ENCODE measurements at places on chromosomes 5 and 9.

GRCh38 chr5:127074466-127074865 is 1.2 kb upstream of the C5orf63 start:
- DNase-seq: no peak

- peak; percentile 59 for DNase-seq
These were observed 97.4 kb upstream of the MAST4 start for GRCh38 chr5:66498791-66499207.

DNA sequence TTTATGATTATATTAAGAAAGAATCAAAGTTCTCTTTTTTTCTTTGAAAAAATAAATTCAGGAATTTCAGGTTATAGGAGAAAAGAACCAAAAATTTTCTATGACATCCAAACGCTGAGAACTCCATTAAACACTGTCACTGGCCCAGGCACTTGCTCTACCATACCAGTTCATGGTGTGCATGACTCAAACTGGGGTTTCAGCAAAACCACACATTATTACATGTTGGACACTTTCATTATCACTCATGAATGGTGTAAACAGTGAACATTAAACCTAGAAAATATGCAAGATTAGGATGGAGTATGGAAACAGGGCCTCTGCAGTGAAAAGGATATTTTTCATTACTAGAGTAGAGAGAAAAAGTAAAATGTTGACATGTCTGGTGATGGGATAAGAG is 369.9 kb upstream of the FAM174A start:
- no peak for DNase-seq

- no peak for DNase-seq
These were observed 36.3 kb upstream of the PTPRD start for GRCh38 chr9:10649076-10649475.

DNA sequence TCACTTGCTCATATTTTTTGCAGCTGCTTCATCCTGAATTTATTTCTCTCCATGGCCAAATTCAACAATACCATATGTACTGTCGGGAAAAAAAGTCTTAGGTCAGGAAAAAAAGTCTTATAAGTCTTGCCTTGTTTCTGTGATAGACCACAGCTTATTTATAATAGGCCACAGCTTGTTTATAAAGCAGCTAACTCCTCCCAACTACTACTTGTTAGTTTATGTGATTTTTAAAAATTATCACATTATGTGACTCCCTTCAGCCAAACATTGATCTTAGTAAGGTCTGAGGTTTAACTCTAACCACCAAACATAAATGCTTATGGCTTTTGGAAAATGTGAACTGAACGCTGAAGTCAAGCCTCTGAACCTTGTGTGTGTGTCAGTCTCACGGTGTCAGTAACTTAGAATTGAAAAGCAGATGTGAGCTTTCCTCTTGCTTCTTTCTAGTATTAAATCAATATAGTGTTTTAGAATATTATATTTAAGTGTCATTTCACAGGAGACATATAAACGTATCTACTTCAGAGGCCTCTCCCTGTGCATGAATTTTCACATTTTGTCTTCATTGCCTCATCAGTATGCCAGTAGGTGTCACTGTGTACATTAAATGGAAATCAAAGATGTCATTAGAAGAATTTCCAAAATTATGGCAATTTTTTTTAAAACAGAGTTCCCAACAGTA is 51.3 kb downstream of the SNX24 start:
- no peak for DNase-seq

- no peak for DNase-seq
These were observed 425.6 kb upstream of the RORB start for GRCh38 chr9:74071502-74071901.

- DNase-seq: peak; percentile 88
These were observed 20.4 kb downstream of the ANKS6 start for GRCh38 chr9:98775831-98776441.

DNA sequence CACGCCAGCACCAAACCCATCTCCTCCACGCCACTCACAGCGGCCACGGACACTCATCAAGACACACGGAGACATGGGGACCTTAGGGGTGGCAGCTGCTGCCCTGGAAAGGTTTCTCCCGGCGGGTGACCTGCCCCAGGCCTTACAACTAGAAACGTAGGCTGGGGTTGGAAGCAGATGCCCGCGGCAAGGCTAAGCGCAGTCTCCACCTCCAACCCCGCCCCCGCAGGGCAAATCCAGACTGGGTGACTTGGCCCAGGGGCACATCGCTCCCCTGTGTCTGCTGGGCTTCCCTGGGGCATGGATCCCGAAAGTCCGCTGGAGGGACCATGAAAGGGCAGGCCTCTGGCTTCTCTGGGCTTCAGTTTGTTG is 12.0 kb upstream of the ASS1 start:
- DNase-seq: no peak

DNA sequence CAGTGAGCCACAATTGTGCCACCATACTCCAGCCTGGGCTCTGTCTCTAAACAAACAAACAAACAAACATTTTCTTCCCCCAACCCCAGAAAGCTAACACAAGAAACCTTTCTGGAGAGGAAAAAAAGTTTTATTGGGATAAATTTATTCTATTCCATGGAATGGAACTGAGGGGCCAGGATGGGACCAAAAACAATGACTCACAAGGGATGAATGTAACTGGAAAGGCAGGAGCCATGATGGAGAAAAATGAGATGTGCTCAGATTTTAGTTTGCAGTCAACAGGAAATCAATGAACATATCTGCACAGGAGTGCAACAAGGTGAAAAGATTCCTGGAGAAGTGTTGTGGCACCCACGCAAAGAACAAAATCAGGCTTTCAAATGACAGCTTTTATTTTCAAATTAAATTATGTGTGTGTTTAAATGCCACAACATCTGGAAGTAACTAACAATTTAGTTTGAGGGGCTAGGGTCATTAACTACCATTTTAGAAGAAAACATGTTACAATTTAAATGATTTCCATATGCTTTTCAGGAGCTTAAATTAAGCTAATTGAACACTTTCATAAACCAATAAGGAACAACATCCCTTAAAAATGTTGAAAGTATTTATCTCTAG is 208.6 kb downstream of the TSSK1B start:
- no peak for DNase-seq

- DNase-seq: peak; percentile 87
These were observed at the start of the genes EIF4E1B and SNCB for GRCh38 chr5:176629853-176630680. EIF4E1B (plus strand) TSS chr5:176630675; CDS start chr5:176642788, 12,113 bp downstream. SNCB (minus strand) TSS chr5:176630534; CDS start chr5:176629654, 880 bp downstream.

DNA sequence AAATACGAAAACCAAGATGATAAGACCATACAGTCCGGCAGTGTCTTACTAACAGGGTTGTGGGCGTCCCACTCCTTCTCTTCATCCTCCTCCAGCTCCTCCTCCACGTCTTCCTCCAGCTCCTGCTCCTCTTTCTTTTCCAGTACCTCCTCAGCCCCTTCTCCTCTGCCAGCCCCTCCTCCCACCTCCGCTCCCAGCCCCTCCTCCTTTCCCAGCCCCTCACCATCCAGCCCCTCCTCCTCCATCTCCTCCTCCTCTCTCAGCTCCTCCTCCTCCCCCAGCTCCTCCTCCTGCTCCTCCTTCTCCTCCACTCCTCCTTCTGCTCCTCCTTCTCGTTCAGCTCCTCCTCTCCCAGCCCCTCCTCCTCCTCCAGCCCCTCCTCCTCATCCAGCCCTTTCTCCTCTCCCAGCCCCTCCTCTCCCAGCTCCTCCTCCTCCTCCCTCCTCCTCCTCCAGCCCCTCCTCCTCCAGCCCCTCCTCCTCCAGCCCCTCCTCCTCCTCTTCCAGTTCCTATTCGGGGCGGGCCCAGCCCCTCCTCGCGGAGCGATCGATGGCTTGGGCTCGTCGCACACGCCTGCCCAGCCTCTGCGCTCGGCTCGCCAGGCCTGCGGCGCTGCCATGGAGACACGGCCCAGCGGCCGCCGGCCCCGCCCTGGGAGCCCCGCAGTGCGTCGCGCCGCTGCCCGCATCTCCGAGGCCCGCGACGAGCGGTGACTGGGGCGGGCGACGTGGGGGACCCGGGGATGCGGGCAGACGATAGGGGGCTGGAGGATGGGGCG is at the start of gene BRD3OS:
Gene BRD3OS (plus strand): TSS at position 654 of the 778 bp plus-strand sequence. CDS start 1,267 bp downstream, outside the sequence.
- DNase-seq: peak; percentile 100

DNA sequence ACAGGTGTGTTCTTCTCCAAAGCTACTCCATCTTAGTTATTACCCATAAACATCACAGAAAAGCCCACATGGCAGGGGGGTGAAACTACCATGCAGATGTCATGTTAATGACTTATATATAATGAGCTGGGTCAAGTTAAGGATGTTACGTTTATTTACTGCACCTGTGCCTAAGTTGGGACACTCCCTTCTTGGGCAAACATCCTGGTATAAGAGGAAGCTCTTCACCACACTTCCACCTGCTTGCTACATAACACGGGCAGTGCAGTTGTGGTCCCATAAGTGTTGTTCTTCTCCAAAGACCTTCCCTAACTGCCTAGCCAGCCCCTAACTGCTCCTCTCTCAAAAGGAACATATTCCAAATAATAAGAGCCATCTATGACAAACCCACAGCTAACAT is 9.3 kb upstream of the ZCCHC9 start:
- DNase-seq: no peak

- DNase-seq: no peak
These were observed 24.9 kb upstream of the PTGES start for GRCh38 chr9:129777769-129778130.

- DNase-seq: no peak
These were observed 22.1 kb downstream of the FAM240B start for GRCh38 chr9:38697776-38698300.

DNA sequence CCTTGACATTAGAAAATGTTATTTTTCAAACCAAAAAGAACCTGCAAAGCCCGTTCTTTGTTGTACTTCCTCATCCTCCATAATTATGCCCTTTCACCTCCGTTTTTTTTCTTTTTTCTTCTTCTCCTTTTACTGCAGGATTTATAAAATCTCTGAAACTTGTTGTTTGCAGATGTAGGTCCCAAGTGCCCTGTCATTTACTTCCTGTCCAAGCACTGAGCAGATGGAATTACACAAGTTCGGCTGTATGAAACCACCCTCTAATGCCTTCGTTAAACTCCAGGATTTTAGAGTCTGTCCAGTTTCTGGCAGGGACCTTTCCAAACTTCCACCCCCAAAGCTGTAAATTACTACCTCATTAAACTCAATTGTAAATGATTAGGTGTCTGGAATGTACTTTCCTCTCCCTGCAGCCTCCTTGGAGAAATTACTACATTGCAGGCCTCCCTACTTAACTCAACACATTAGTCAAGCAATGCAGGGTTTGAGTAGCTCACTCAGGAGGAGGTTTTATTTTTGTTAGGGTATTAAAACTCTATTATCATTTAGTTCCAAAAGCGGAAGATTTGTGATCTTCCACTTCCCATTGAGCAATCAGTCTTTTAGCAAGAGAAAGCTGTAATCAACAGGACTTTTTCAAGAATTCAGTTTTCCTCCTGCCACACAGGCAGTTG is 125.6 kb upstream of the LPAR1 start:
- no peak for DNase-seq

All from endodermal cell (in vitro differentiated cells).